ENCODE measurements at places on chromosomes 16 and 17. TPM values are rescaled to one million over a fixed set of nuclear protein-coding genes. Genes with fewer than 3 reads are reported as not detected.

Gene SLC16A13
- total RNA-seq = 7.9 TPM

DNA sequence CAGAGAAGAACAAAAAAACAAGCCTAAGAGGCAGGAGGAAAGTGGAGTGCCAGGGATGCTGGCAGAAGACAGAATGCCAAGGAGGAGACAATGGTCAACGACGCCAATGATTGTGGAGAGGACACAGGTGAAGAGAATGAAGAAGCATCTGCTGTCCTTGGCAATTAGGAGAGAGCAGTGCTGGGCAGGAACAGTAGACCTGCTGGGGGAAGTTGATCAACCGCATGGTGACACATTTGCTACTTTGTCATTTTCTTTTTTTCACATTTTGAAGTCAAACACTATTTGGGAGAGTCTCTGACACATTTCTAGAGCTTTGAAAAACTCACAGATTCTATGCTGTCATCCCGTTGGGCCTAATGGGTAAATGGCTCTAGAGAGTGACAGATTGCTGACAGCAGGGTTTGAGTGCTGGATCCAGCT lies 1.1 kb upstream of the PIK3R6 start:
- no peak for DNase-seq
- H3K27ac ChIP-seq = no peak overlapping the region
- no peaks in the 10 kb centered on the region for H3K36me3 ChIP-seq
- H3K4me1 ChIP-seq = no peaks in the 10 kb centered on the region
- no peak overlapping the region for H3K4me3 ChIP-seq

- no peak for DNase-seq
- peak overlapping the region; percentile 70 for H3K4me3 ChIP-seq
- H3K36me3 ChIP-seq = peaks cover 21% of the 10 kb centered on the region
- H3K27me3 ChIP-seq = no peaks in the 10 kb centered on the region
- H3K27ac ChIP-seq = peak overlapping the region; percentile 84
Observed at GRCh38 chr17:57985675-57985974, 2.4 kb downstream of the VEZF1 start.

- peaks cover 13% of the 10 kb centered on the region for H3K27me3 ChIP-seq
- no peak overlapping the region for H3K27ac ChIP-seq
- DNase-seq = no peak
- H3K36me3 ChIP-seq = no peaks in the 10 kb centered on the region
- no peak overlapping the region for H3K4me3 ChIP-seq
Observed at GRCh38 chr16:79329166-79329521, 271.4 kb downstream of the MAF start.

DNA sequence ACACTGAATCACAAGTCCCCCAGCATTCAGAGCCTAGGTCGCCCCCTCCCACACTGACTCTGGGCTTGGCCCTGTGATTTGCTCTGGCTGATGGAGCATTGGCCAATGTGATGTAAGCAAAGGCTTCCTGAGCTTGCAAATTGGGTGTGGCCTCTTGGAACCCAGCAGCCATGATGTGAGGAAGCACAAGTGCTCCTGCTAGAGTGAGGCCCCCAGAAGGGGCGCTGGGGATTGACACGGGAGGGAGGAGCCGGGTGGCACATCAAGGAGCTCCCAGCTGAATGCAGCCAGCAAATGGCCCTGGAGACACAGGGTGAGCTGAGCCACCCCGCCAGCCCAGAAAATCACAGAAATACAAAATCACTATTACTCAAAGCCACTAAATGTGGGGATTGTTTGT lies 308.5 kb downstream of the C16orf95 start:
- DNase-seq = no peak
- H3K27ac ChIP-seq = no peak overlapping the region
- H3K36me3 ChIP-seq = no peaks in the 10 kb centered on the region
- no peak overlapping the region for H3K4me3 ChIP-seq
- peaks cover 7% of the 10 kb centered on the region for H3K4me1 ChIP-seq
- H3K27me3 ChIP-seq = no peaks in the 10 kb centered on the region

Gene NOXO1
- 0.91 TPM for total RNA-seq

GRCh38 chr17:81239714-81240555 lies 817 bp downstream of the NDUFAF8 start:
- H3K36me3 ChIP-seq = peaks cover 3% of the 10 kb centered on the region
- H3K27me3 ChIP-seq = no peaks in the 10 kb centered on the region
- peak overlapping the region; percentile 93 for H3K27ac ChIP-seq
- H3K4me3 ChIP-seq = peak overlapping the region; percentile 92
- peaks cover 26% of the 10 kb centered on the region for H3K4me1 ChIP-seq

DNA sequence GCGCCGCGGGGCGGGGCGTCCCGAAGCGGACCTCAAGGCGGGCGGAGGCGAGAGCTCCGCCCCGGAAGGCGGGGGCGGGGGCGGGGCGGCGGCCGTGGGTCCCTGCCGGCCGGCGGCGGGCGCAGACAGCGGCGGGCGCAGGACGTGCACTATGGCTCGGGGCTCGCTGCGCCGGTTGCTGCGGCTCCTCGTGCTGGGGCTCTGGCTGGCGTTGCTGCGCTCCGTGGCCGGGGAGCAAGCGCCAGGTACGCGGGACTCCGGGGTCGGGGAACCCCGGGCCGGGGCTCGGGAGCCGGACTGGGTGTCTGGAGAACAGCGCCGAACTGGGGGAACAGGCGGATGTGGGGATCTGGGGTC lies at the start of gene TNFRSF12A:
Gene TNFRSF12A, plus strand, starts transcription at position 122 of the 357 bp plus-strand sequence. Its CDS starts 30 bp downstream, at position 152.
- DNase-seq = peak; percentile 89
- peak within 1 kb of the TSS; percentile 86 for H3K4me3 ChIP-seq
- H3K27me3 ChIP-seq = peaks cover 2% of the 10 kb centered on the region
- H3K27ac ChIP-seq = peak within 1 kb of the TSS; percentile 96
- H3K4me1 ChIP-seq = peaks cover 38% of the 10 kb centered on the region
- no peaks in the 10 kb centered on the region for H3K36me3 ChIP-seq

Gene STH
- not detected for total RNA-seq

Gene CD300A
- not detected for total RNA-seq

DNA sequence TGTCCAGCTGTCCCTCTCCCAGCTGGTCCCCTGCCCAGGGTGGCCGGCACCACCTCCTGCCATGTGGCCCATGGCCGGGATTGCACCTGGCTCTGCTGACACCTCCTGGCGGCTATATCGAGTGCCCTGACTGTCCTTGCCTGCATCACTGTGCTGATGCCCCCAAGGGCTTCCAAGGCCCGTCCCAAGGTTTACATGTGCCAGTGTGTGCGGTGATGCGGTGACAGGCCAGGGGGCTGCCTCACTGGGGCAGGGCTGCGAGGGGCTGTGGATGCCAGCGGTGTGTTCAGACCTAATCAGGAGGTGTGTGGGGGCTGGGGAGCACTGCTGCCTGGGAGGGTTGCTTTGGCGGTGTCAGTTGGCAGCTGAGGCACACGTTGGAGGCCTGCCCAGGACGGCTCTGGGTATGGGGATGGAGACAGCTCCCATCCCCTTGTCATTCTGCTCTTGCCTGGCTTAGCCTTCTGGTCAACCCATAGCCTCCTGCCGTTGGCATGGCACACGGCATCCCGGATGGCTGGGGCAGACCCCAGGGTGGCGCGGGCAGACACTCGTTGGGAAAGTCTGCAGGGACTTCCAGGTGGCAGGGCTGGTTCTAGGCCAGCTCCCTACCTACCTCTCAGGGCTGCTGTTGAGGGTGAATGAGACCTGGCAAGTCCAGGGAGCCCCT lies 5.5 kb downstream of the MAP2K3 start:
- H3K4me1 ChIP-seq = peaks cover 53% of the 10 kb centered on the region
- no peaks in the 10 kb centered on the region for H3K27me3 ChIP-seq
- no peak for DNase-seq
- H3K36me3 ChIP-seq = peaks cover 2% of the 10 kb centered on the region
